ENCODE measurements at places on chromosomes 3 and 15.

DNA sequence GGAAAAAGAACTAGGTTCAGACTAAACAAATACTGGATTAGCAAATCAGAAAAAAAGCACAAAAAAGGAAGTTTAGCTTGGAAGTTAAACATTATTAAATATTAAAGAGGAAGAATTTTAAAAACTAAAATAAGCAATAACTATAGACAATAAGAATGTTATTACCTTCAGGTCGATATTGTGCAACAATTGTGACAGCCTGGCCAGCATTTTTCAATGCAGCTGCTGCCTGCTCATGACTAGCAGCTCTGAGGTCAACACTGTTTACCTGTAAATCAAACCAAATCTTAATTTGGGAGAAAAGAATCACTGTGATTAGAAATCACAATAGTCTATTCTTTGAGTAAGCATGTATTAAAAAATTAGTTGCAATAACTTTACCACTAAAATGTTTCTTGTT is 75.1 kb upstream of the MELTF start:
- DNase-seq, result no peak

DNA sequence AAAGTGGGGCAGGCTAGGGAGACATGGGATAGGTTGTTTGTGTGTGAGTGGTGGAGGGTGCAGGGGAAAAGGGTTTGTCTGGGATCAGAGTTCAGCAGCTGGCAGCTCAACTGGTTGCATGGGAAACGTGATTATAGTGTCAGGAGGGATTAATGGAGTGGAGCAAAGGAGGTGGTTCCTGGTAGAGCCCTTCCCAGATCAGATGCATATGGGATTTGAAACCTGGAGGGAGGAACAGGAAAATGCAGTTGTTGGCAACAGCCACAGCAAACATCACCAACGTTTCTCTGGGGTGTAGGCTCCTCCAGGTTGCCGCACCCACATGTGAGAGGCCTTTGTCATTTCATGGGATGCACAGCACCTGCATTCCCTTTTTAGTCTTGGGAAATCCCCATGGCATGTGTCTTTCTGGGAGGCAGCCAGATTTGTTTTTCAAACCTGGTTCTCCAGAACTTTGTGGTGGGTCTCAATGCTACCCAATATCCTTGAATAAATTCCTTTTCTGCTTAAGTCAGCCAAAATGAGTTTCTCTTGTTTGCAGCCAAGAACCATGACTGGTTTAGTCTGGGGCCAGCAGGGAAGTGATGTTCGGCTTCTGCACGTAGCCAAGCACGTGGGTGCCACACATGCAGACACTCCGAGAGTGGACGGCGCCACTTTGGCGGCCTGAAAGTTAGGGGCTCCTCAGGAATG is 61.3 kb downstream of the BDH1 start:
- no peak for DNase-seq

GRCh38 chr3:159390656-159391212 is 588.9 kb downstream of the MFSD1 start:
- DNase-seq, result no peak

GRCh38 chr3:165770781-165771180 is 66.4 kb downstream of the BCHE start:
- DNase-seq, result no peak

DNA sequence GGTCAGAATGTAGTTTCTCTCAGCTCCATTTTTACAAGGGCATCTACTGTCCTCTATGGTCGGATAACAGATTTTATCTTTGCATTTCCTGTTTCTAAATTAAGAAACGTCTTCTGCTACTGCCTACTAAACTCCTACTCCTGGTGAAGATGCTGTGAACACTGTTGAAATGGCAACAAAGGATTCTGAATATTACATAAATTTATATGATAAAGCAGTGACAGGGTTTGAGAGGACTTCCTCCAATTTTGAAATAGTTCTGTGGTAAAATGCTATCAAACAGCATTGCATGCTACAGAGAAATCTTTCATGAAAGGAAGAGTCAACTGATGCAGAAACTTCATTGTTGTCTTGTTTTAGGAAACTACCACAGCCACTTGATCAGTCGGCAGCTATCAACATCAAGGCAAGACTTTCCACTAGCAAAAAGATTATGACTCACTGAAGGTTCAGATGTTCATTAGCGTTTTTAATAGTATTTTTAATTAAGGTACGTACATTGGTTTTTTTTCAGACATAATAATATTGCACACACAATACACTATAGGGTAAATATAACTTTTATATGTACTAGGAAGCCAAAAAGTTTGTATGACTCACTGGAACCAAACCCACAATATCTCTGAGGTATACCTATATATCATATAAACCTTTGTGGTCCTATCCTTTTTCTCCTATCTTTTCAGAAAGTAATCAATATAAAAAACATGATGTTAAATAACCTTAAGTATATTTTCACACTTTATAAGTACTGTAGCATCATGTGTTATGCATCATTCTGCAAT is 156.1 kb downstream of the STAG1 start:
- DNase-seq, result no peak

DNA sequence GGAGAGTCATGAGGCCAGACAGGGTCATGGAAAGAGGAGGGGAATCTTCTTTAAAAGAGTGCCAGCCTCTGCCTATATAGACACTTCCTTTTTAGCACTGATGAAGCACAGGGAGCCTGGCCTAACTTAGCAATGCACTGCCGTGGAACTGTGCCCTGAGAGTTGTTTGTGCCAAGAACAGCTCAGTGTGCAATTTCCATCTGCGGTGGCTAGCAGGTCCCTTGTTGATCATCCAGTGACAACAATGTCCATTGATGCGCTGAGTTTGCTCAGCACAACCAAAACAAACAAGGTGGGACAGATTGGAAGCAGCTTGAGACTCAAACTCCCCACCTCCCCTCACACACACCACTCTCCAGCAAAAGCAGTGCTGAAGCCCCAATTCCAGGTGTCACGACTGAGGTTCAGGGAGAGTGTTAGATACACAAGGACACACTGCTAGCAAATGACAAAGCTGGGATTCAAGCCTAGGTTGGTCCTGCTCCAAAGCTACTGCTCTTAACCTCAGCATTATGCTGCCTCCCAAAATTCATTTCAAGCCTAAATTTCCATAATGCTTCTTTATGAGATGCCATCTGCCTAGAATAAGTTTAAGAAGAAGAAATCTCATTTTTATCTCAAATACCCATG is 316.6 kb upstream of the UBE2E2 start:
- no peak for DNase-seq

- no peak for DNase-seq
Measured at GRCh38 chr3:72299321-72299802, 514.4 kb upstream of the PROK2 start.

DNA sequence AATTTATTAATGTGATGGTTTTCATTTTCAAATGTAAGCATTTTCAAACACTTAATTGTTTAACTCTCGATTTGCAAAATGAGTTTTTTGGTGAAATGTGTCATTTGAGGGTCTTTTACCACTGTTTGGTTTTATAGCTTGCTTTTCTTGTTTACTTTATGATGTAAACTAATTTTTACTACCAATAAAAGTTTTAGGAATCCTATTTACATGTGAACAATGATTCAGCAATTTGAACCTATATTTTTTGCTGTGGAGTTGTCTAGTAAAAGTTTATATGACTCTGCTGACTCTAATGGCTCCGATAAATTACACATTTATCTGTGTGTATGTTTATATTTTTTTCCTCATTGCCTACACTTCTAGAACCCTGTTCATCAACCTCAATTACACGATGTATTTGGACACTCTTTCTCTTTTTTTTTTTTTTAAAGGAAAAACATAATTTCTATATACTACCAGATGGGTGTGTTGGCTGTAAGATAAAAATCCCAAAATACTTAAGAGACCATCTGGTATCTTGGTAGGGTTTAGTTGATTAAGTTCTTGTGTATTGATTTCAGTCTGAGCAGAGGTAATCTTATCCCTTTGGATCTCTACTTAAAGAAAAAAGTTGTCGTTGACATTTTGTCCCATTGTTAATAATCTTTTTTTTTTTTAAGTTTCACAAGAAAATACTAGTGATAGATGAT is 89.5 kb downstream of the PTPRG start:
- no peak for DNase-seq

Measured in T-helper 1 cell (primary cell).